T-helper 2 cell treated with Interferon-gamma antibody and Interleukin-4, amounts not matched to agents 5 μg/mL and 100 μg/mL, for 36 hours (primary cell): ENCODE measurements at places on chromosomes 1 and 21.
A peak's percentile ranks its signal among the peaks of the same experiment; 100 is the strongest.

DNA sequence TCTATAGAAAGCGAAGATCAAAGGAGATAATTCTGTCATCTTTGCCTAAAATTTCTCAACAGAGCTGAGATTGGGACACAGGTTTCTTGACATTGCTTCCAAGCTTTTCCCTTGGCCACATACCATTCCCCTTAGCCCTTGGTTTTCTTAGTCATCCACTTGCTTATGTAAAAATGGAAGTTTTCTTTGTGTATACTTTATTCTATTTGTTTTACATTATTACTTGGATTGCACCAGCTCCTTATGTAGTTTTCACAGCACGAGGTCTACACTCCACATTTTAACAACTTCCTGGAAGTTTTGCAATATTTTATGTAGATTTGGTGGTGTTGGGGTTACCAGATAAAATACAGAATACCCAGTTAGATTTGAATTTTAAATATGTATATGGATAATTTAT is 129.8 kb downstream of the PLA2G4A start:
- DNase-seq, result no peak

- no peak for DNase-seq
Measured at GRCh38 chr1:234897390-234897749, 231.3 kb downstream of the TOMM20 start.

- no peak for DNase-seq
Measured at GRCh38 chr21:43764576-43765495, 11.3 kb downstream of the CSTB start.

DNA sequence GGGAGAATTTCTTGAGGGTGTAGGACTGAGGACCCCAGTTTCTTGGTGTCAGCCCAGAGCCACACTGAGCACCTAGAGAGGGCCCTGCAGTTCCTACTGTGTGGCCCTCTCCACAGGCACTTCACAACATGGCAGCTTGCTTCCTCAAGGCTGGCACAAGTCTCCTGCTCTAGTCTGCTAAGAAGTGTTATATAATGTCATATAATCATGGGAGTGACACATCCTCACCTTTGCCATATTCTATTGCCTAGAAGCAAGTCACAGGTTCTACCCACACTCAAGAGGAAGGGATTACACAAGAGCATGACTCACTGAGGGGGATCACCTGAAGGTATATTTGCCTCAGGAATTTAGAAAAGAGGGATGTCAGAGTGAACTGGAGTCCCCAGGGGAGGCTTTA is 5.5 kb upstream of the SNX27 start:
- DNase-seq, result no peak

GRCh38 chr1:197327776-197328364 is 59.8 kb downstream of the CRB1 start:
- DNase-seq, result no peak

- DNase-seq, result no peak
Measured at GRCh38 chr1:232372431-232372830, 257.5 kb downstream of the SIPA1L2 start.

- no peak for DNase-seq
Measured at GRCh38 chr21:26783466-26784195, 61.6 kb downstream of the ADAMTS1 start.

- DNase-seq, result no peak
Measured at GRCh38 chr21:31042080-31042464, 3.8 kb upstream of the KRTAP19-8 start.

GRCh38 chr1:33895396-33895795 is 31.5 kb downstream of the HMGB4 start:
- DNase-seq, result no peak

DNA sequence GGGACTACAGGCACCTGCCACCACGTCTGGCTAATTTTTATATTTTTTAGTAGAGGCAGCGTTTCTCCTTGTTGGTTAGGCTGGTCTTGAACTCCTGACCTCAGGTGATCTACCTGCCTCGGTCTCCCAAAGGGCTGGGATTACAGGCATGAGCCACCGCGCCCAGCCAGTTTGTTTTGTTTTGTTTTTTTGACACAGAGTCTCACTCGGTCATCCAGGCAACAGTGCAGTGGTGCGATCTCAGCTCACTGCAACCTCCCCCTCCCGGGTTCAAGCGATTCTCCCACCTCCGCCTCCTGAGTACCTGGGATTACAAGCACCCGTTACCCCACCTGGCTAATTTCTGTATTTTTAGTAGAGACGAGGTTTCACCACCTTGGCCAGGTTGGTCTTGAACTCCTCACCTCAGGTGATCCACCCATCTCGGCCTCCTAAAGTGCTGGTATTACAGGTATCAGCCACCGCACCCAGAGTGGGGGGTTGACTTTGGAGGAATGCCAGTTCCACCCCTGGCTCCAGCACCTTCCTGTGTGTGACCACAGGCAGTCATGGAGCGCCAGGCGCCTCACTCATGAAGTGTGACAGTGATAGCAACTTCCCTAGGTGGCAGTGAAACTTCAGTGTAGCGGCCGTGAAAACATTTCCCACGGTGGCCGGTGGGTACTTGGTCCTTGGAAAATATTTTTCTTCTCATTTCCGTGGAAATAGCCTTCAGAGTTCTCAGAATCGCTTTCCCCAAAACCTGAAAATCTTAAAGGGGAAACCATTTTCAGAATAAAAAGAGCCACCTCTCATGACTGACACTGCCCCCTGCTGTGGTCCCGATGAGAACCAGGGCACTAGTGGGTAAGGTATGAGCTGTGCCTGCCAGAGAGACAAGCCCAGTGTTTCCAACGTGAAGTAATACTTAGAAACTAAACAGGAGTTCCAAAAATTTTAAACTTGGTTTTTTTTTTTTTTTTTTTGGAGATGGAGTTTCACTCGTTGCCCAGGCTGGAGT is 48.6 kb downstream of the WDR4 start:
- DNase-seq, result no peak

DNA sequence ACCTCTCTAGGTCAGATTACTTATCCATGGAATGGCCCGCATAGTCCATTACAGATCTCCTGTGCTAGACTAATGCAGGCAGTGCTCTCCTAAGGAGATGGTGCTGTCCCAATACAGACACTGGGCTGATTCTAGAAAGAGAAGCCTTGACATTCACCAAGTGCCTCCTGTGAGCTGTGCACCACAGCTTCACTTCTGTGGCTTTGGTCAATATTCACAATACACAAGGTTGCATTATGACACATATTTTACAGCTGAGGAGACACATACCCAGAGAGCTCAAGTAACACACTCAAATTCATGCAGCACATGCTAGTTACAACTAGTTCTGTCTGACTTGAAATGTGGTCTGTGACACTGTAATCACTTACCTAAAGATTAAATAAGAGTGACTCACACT is 59.4 kb upstream of the LRRC8B start:
- peak; percentile 53 for DNase-seq

DNA sequence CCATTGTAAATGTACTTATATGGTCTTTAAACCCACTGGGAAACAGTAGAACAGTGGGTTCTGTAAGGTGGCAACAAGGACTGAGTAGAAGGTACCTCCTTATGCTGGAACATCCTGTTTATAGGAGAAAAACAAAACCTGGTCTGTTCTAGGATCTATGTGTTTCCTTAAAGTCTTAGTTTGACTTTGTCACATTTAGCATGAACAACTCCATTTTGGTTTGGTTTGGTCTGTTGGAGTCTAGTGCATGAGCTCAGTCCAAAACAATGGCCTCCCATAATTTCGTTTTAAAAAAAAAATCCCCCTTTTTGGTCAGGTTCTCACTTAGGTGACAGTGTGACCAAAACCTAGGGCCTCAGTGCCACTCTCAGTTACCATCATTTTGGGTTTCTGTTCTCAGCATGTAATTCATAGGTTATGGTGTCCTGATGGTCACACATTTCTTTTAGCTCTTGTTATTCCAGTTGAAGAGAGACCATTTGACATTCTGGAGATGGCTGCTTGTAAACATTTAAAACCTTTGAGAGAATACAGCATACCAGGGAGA is 66.4 kb upstream of the IL12RB2 start:
- DNase-seq, result no peak

DNA sequence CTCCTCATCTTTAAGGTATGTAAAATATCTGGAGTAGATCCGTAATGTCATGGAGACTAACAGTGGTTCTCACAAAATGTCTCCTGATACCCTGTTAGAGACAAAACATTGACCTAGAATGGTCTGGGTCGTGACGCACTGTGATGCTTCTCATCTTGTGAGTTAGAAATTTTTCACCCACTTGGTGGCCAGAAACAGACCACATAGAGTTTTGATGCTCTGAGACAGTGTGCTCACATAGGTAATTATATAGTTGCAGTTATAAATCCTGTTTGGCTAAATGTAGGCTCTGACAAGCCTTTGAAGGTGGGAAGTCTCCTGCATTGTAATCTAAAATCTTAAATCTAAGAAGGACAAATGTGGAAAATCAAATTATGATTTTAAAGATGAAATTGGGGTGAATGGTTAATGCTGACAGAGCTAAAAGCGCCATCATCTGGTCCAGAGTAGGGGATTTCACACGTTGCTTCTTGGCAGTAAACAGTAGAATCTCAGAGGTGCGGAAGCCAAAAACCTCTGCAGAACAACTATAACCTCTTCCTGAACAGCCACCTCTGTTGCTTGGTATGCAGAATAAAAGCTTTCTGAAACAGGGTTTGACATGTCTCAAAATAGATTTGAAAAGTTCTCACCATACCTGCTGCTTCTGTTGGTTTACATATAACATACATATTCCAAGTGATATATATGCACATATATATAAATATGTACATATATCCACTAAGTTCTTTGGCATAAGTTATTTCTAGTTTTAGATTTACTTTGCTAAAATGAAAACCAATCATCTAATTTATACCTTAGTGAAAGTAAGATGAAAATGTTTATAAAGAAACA is 17.1 kb downstream of the RPAP2 start:
- peak; percentile 64 for DNase-seq

GRCh38 chr1:23555986-23556634 is 3.2 kb downstream of the ID3 start:
- no peak for DNase-seq

- no peak for DNase-seq
Measured at GRCh38 chr1:174800876-174801275, 198.9 kb upstream of the CACYBP start.

- DNase-seq, result no peak
Measured at GRCh38 chr21:37916310-37917051, at the start of gene KCNJ6. Gene KCNJ6 (minus strand): TSS chr21:37916457. CDS start chr21:37840682, 75,775 bp downstream.

DNA sequence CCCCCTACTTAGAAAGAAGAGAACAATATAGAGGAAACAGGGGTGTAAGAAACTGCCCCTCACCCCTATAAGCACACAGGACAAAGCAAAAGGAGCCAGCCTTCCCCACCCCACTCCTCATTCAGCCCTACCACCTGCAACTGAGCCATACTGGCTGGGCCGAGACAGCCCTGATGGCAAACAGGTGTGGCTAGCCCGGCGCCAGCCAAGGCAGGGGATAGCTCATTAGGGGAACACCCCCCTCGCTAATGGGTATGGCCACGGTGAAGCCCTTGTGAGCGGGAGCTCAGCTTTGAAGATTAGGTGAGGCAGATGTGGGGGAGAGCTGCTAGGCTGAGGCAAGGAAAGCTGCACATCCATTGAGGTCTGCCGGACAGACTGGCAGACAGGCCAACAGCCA is 65.5 kb downstream of the ERI3 start:
- no peak for DNase-seq

- DNase-seq, result no peak
Measured at GRCh38 chr21:39788383-39788782, 43.4 kb downstream of the IGSF5 start.

- no peak for DNase-seq
Measured at GRCh38 chr1:201503397-201504176, 3.3 kb downstream of the CSRP1 start.

DNA sequence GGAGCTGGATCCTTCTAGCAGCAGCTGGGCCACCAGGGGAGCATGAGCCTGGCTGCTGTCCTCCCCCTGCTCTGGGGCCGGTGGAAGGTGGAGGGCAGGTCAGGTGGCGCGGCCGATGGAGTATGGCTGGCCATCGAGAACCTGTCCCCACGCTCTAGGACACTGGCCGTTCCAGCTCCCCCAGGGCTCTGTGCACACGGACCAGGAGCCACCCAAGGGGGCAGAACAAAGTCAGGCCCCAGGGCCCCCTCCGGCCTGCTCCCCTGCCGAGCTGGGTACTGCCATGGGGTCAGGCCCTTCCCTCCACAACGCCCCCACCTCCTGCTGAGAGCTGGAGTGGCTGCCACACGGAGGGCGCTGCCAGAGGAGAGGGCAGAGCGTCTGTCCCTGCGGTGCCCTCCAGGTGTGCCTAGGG is 4.5 kb upstream of the PLCH2 start:
- DNase-seq, result no peak

DNA sequence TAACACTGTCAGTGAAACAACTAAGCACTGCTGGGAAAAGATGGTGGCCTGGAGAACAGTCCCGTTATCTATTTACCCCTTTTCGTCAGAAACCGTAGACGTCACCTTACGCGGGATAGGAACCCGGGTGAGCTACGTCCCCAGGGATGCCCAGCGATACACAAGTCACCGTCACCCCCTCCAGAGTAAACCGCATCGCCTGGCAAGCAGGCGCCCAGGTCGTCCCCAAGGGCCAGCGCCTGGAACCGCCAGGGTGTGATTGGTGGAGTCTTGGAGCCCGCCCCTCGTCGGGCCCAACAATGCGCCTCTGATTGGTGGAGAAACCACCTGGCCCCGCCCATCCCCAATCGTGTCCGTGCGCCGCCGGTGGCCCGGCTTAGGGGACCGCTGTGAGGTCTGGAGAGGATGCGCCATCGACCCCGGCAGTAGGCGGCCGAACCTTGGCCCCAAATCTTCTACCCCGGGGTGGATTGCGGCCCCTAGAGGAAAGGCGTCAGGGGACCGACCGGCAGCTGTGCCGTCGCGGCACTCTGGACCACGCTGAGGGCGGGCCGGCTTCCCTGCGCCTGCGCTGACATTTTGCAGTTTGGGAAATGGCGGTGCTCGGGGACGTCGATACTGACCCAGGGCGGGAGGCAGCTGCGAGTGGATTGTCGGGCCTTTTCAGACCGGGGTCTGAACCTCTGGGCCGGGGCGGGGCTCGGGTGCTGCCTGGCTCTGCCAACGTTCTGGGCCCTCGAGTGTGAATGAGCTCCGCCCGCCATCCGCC is 34.4 kb downstream of the SLC2A1 start:
- peak; percentile 93 for DNase-seq

GRCh38 chr21:42513151-42513984 is at the start of gene SLC37A1:
Gene SLC37A1 (plus strand): TSS chr21:42513852. CDS start chr21:42518455, 4,603 bp downstream.
- DNase-seq, result peak; percentile 40

DNA sequence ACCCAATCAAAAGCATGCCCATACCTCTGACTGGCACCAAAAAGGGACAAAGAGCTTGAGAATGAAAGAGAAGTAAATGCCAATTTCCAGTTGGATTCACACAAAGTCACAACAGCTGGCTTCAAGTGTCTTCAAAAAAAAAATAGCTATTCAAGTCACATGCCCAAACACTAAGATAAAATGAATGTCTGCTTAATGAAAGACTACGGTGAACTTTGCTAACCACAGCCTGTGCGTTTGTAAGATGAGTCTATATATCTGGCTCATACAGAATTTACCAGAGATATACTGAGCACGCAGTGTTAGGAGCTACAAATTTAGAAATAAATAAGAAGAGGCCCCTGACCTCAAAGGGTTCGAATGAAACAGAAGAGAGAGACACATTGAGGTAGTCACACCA is 73.2 kb downstream of the DAB1 start:
- no peak for DNase-seq
